ENCODE measurements at places on chromosomes 4 and X.

GRCh38 chrX:41275661-41276609 lies 58.0 kb upstream of the DDX3X start:
- DNase-seq = peak; percentile 4

DNA sequence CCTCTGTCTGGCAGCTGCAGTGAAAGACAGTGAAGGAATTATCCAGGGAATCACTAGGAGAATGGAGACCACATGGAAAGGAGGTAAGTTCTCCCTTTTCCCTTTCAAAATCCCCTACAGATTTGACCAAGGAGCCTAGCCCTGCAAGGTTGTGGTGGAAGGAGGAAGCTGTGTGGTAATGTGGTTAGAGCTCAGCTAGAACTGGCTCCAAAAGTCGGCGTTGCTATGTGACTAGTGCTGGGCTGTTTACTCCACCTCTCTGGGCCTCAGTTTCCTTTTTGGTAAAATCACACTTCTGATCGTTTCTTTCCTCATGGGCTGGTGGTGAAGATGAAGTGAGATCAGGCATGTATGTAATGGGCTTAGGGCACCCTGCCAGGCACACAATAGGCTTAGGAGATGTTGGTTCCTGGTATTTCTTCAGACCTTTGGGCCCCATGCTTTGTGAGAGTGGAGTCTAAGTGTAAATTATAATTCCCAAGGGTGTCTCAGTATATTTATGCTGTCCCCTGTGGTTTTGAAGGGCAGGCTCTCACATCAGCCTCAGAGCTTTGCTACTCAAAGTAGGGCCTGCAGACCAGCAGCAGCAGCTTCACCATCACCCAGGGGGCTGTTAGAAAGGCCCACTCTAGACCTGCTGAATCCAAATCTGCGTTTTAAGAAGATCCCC lies 183.7 kb upstream of the BCOR start:
- DNase-seq = no peak

- no peak for DNase-seq
These were observed 26.8 kb downstream of the SLC39A8 start for GRCh38 chr4:102318526-102318925.

DNA sequence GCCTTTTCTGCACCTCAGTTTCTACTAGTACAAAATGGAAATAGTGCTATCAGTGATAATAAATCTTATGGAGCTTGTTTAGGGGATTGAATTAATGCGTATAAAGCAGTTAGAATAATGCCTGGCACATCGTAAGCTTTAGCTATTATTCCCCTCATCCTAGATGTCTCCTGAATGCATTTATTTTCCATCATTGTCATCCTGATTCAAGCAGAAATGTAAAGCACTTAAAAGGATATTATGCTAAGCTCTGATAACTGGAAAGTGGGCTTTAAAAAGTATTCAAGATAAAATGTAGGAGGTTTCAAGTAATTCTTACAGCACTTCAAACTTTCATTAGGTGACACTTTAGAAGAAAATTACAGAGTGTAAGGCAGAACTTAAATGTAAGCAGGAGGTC lies 178.7 kb downstream of the RBM46 start:
- DNase-seq = no peak

DNA sequence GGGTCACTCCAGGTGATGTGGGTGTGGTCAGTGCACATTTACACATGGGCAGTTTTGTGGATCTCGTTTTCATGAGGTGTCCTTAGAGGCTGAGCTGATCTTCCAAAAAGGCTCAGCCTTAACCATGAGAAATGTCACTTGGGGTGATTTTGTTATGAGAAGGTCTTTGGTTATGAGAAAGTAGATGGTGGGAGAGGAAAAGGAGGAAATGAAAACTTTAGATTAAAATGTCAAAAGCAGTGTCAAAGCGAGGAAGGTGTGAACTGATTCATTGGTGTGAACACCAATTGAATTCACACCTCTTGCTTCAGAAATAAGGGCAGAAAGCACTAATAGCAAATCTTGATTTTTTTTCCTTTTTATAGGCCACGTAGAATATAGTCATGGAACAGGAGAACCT lies 100.2 kb upstream of the ANXA3 start:
- no peak for DNase-seq

- DNase-seq = no peak
These were observed 2.3 kb downstream of the PGRMC2 start for GRCh38 chr4:128285085-128285997.

- no peak for DNase-seq
These were observed 284.7 kb downstream of the ZNF674 start for GRCh38 chrX:46260499-46260898.

DNA sequence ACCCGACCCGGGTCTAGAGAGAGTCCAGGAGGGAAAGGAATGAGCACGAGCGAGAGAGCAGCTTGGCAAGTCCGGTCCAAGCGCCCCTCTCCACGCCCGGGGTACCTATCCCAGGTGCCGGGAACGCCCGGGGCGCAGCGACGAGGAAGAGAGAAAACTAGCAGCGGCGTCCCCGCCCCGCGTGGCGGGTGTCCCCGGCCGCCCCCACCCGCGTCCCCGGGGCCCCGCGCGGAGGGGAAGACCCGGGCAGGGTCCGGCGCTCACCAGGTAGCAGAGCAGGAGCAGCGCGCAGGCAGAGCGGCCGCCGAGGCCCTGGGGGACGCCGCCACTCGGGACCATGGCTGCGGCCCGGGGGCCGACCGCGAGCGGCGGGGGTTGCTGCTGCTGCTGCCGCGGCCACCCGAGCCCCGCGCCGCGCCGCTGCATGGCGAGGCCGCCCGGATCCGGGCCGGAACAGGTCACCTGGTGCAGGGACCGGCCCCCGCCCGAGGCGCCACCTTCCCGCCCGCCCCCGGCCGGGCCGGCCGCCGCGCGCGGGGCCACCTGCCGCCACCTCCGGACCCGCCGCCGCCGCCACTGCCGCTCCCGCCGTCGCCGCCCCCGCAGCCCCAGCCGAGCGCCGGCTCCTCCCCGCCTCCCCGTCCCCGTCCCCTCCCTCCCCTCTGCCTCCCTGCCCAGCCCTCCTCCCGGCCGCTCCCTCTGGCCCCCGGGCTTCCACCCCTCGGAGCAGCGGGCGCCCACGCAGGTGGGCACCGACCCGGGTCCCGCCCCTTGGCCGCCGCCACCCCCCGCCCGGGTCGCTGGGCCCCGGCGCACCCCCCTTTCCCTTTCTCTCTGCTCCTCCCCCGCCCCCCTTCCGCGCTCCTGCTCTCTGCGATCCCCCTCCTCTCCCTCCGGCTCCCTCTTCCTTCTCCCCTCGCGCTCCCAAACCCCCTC lies at the start of gene SEL1L3:
SEL1L3 (minus strand) TSS at position 578 of the 936 bp plus-strand sequence; CDS start at position 426, 152 bp downstream.
- DNase-seq = no peak

- no peak for DNase-seq
These were observed 4.3 kb upstream of the RAPGEF2 start for GRCh38 chr4:159098482-159099127.

DNA sequence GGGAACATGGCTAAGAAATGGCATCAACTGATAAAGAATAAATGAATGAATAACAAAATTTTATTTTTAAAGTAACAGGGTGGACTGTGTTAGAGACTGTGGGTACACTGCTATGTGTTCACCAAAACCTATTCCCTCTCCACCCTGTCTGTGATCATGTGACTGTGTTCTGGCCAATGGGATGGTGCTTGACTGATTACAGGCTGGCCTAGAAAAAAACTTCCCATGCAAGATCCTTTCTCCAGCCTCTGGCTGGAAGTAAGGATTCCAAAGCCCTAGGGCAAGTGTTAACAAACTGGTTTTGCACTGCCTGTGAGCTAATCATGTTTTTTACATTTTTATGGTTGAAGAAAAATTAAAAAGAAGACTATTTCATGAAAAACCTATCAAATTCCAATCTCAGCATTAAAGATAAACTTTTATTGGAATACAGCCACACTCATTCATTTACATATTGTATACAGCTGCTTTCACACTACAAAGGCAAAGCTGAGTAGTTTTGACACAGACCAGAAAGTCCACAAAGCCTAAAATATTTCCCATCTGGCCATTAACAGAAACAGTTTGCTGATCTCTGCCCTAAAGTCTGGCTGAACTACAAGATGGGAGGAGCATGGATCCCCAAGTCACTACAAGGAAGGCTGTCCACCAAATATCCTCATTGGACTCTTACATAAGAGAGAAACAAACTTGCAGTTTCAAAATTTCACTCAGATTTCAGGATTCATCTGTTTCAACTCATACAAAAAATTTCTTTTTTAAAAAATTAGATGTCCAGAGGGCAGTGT lies 133.2 kb downstream of the ARHGAP6 start:
- peak; percentile 5 for DNase-seq

GRCh38 chr4:94714365-94715160 lies 43.2 kb upstream of the BMPR1B start:
- DNase-seq = no peak

DNA sequence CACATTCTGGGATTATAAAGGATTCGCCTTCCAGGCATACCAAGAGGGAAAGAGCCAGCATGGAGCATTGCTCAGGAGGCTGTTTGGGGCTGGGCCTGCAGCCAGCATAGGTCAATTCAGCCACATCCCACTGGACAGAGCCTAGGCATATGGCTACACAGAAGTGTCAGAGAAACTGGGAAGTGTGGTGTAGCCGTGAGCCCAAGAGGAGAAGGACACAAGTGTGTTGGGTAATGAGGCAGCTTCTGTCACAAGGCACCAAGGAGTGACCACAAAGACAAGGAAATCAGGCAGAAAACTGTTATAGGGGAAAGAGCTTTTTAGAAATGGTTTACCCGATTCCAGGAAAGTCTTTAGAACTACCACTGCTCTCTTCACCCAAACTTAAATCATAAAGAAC lies 178.6 kb upstream of the TBL1X start:
- no peak for DNase-seq

GRCh38 chr4:90544532-90545045 lies 417.4 kb downstream of the CCSER1 start:
- DNase-seq = no peak

- peak; percentile 30 for DNase-seq
These were observed 118.2 kb upstream of the KIT start for GRCh38 chr4:54539500-54540029.

DNA sequence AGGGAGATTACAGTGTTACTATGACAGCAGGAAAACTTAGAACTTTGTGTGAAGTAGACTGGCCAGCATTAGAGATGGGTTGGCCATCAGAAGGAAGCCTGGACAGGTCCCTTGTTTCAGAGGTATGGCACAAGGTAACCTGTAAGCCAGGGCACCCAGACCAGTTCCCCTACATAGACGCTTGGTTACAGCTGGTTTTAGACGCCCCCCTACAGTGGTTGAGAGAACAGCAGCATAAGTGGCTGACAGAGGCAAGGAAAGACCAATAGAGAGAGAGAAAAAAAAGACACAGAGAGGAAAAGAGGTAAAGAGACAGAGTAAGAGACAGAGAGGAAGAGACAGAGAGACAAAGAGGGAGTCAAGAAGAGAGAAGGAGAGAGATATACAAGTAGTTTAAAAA lies 144.5 kb downstream of the GC start:
- DNase-seq = no peak

DNA sequence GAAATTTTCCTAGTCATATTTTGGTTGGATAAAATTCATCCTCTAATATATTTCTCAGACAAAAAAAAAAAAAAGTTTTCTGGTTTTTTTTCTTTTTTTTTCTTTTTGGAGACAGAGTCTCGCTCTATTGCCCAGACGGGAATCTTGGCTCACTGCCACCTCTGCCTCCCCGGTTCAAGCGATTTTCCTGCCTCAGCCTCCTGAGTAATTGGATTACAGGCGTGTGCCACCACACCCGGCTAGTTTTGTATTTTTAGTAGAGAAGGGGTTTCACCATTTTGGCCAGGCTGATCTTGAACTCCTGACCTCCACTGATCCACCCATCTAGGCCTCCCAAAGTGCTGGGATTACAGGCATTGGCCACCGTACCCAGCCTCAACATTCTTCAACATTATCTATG lies 432.7 kb upstream of the PABPC4L start:
- DNase-seq = no peak

GRCh38 chr4:55082756-55083155 lies 42.6 kb downstream of the KDR start:
- no peak for DNase-seq

DNA sequence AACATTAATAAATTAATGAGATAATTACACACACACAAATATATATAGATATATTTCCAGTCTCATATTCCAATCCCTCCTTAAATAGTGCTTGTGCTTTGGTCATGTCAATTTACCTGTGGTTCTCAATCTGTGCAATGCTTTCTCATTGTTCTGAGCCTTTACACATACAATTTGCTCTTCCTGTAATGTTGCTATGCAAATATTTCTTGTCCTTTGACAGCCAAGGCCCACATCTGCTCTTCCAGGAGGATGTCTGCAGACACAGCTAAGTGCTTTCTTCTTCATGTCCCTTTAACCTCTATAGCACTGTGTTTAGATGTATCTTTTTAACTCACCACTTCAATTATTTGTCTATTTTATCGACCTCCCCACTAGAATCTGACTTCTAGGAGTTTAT lies 67.3 kb upstream of the RAPGEF2 start:
- DNase-seq = no peak

- no peak for DNase-seq
These were observed 30.8 kb upstream of the MXD4 start for GRCh38 chr4:2292646-2293108.

GRCh38 chrX:25275159-25275558 lies 259.4 kb upstream of the ARX start:
- DNase-seq = no peak

GRCh38 chrX:95911062-95911461 lies 773.6 kb upstream of the DIAPH2 start:
- DNase-seq = no peak

DNA sequence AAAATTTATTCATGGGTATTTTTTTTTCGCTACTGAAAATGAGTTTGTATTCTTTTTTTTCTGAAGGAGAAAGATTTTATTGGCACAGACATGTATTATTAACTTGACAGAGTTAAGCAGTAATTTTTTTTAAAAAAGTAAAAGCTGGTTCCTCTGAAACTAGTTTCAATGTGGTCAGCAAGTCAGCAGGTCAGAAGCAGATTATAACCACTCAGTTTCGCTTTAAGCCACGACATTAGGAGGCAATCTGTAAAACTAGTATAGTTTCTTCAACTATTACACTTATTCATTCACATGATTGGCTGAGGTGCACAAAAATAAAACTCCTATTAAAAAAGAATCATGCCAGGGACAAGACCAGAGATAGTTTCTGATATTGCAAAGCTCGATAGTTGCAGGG lies 714.2 kb upstream of the PCDH7 start:
- no peak for DNase-seq

GRCh38 chr4:124066595-124066994 lies 645.9 kb downstream of the ANKRD50 start:
- DNase-seq = no peak

All from hematopoietic multipotent progenitor cell treated with erythropoietin and hydrocortisone succinate and interleukin-3 and kit ligand, for 15 days (in vitro differentiated cells).